ENCODE measurements at places on chromosomes 5 and 9.
A peak's percentile ranks its signal among the peaks of the same experiment; 100 is the strongest.

DNA sequence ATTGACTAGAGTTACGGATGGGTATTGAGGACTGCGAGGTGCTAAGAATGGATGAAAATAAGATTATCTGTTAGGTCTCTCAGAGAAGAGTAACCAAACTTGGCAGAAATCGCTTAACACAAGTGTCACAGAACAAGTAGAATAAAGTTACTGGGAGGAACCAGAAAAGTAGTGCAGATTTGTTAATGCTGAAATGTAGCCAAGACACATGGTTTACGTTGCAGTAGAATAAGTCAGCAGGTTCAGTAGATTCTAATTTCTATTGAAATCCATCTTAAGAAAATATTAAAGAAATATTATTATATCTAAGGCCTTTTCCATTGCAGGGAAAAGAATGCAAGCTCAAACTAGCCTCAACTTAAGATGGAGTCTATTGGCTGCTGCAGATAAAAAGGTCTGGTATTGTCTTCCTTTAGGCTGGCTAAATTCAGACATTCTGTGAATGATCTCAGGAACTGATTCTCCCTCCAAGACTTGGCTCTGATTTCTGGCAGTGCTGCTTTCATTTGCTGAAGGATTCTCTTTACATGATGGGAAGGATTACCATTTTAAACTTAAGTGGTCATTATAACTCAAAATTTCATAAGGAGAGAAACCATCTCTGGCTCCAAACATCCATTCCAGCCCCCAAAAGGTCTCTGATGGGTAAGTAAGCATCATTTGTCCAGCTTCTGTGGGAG lies 314.9 kb downstream of the MARCHF11 start:
- DNase-seq, result no peak

DNA sequence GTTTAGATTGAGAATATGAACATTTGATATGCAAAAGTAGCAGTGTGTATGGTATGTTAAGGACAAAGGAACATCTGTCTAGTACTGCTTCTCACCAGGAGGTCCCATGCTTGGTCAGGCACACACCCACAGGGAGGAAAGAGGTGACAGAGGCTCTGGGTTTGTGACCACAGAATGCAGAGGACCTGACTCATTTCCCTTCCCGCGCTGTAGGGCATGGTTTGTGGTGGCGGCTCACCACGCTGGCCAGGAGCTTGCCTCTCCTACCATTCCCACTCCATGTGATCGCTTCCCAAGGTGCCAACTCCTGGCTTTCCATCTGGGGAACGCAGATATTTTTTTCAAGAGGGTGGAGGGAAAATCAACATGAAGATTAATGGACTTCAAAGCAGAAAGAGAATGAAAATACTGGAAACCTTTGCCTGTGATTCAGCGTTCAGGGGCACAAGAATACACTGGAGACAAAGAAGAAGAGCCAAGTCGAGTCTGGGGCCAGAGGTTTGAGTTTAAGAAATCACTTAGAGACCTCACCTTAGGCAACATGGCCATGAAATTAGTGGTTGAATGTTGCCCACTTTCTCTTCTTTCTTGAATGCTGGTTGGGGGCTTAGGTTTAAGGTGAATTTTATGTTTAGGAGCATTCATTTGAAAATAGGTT lies 477.8 kb downstream of the CCDC171 start:
- peak; percentile 75 for DNase-seq

DNA sequence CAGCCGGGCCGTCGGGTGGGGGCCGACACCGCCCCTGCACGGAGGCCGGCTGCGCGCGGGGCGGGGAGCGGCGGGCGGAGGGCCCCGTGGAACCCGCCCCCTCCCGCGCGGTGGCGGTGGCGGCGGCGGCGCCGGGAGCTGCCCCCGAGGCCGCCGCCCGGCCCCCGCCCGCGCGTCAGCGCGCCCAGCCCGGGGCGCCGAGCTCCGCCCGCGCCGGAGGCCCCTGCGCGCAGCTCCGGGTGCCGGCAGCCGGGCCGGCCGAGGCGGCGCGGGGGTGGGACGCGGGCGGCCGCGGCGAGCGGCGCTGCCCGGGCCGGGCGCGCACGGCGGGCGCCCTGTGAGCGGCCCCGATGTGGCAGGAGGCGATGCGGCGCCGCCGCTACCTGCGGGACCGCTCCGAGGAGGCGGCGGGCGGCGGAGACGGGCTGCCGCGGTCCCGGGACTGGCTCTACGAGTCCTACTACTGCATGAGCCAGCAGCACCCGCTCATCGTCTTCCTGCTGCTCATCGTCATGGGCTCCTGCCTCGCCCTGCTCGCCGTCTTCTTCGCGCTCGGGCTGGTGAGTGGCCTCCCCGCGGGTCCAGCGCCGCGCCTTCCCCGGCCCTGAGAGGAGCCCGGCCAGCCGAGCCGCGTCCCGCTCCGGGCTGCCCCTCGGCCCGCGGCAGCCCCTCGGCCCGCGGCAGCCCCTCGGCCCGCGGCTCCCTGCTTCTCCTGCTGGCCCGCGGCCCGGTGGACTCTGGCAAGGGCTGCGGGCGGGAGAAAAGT lies at the start of gene ADCY2:
Gene ADCY2 (plus strand): TSS at position 192 of the 766 bp plus-strand sequence. CDS start 159 bp downstream, at position 351.
- no peak for DNase-seq

DNA sequence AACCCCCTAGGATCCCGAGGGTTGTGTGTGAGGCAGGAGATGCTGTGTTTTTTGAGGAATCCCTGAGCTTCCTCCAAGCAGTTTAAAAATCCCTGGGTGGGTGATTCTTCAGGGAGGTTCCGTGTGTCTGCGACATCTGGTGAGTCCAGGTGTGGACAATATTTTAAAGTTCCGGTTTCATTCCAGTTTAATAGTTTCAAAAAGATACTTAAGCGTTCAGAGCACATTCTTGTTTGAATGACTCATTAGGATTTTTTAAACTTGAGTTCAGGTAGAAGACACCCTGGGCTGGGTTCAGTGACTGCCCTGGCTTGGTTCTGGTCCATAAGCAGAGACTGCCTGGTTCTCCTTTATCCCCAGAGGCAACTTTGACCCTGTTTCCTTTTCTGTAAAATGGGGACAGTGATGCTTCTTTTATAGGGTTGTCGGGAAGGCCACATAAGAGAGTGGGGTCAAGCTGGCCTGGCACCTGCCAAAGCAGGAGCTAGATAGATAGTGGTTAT lies 119.2 kb downstream of the RGS3 start:
- DNase-seq, result no peak

DNA sequence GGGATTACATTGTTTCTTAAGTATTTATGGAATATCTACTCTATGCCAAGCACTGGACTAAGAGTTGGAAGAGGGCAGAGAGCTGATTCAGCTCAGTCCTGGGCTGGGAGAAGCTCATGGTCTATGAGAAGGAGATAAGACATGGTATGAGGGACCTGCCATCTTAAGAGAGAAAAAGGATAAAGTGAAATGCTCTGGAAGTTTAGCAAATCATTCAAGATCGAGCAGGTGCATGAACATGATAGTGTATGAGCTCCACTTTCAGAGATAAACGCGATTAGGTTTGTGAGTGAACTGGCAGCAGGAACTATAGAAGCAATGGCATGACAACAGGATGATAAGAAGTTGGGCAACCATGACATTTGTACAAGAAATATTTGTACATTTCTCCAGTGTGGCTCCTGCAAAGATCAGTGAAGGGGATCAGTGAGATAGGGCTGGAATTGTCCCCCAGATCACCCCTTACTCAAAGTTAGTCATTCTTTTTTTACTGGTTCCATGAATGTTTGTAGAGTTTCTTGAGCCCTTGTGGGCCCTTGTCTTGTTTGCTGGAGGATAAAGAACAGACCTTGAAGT lies 26.6 kb upstream of the CCDC180 start:
- DNase-seq, result no peak

DNA sequence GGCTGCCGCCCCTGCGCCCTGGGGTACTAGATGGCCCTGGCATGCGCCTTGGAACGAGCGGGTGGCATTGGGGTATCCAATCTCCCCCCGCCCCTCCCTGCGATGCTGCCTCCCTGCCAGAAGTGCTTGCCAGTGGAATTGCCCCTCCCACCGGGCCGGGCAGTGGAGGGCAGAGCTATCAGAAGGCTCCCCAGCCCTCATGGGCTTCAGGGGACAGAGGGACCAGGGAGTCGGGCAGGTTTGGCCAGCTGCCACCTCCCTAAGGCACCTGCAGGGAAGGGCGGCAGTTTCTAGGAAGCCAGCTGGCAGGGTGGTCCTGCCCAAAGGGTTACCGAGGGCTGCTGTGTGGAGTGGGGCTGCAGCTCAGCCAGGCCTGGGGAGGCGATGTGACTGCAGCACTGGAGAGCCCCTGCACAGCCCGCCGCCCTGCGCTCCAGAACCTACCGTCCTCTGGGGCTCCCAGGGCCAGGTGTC lies 52.8 kb upstream of the EGFL7 start:
- no peak for DNase-seq

DNA sequence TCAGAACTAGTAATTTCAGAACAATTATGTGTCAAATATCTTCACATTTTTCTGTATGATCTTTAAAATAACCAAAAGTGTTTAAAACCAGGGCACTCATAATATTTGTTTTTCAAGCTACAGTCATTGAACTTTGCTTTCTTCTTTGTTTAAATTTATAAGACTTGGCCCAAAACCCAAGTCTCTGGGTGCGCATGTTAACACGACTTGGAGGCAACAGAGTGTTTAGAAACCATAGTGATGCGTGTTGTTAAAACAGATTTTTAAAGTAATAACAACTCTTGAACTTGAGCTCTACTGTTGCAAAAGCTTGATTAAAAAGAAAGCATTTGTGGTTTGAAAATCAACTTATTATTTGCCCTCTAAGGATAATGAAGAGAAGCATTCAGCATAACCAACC lies 26.0 kb upstream of the GRIN3A start:
- no peak for DNase-seq

GRCh38 chr9:14868772-14869583 lies 41.2 kb downstream of the FREM1 start:
- DNase-seq, result no peak

DNA sequence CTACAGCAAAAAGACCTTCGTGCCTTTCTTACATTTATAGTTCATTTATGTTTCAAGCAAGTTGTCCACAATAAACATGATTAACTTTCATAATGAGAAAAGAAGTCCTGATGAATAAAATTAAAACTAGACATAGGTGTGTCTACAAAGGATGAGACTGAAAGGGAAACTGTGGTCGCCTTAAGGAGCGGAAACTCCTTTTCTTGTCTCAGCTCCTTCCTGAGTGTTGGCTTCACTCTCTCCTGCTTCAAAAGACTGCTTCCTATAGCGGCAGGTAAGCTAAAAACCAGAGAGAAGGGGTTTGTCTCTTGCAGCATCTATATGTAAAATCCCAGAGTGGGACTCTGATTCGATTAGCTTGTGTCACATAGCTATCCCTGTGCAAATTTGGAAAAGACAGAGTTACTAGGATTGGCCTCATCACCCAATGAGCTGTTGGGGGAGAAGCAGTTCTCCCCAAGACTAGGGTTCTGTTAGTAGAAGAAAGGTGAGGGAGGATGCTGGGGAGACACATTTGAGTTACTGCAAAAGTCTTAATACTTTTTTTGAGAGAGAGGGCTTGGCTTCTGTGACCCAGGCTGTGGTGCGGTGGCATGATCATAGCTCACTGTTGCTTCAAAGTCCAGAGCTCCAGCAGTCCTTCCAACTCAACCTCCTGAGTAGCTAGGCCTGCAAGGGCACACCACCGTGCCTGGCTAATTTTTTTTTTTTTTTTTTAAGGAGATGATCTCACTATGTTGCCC lies 16.8 kb upstream of the CTSL start:
- DNase-seq, result no peak

DNA sequence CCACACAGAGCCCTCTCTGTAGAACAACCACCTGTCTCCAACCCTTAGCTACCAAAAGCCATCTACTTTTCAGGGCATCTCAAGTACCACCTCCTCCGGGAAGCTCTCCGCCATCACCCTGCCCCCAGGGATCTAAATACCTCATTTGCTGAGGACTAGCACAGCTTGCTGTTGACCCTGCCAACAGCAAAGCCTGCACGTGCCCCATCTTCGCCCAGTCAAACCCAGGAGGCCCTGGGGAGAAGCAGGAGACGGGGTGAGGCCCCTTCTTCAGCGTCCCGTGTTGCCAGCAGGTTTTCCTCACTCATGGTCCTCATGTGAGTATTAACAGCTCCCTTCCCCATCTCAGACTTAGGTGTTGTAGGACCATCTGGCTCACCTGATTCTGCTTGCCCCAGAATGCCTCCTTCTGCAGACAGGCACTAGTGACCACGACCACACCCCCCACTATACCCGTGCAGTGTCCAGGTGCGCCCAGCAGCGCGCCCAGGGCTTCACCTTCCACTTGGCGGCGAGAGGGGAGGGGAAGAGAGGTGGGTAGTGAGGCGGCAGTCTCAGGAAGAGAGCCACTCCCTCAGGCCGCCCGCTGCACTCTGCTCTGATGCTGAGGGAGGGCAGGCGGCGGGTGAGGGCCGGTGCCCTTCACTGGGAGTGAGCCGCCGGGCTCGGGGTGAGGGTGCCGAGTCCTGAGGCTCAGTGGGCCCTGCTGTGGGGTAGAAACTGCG lies 11.1 kb downstream of the VAV2 start:
- DNase-seq, result no peak

DNA sequence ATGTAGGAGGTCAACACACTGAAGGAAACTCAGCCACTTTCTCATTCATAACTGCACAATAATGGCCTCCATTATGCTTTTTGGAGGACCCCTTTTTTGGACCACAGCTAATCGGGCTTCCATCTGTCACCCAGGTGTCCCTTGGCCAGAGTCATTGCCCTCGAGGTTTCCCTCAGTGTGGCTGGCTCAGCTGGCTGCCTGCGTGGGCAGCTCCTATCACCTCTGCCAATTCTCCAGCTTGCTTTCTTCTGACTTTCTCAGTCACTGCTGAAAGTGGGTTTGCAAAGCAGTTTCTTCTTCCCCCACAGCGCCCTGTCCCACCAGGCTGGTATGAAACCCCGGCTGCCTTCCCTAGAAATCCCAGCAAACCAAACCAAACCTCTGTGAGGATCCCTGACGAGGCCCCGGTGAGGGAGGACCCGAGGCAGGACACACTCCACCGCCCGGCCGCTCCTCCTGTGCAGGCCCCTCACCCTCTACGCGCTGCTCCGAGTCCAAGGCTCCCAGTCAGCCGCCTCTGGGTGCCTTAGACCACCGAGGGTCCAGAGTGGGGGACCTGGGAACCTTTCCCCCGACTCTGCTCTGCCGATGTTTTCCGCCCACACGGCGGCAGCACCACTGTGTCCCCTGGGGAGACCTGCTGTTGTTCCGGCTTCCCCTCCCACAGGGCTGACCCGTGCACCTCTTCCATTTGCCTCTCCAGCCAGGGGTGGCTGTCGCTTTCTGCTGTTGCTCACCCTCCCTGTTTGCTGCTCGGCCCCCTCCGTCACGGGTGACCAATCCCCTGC lies 109.5 kb downstream of the TENT4A start:
- DNase-seq, result no peak

- DNase-seq, result no peak
Observed at GRCh38 chr5:40685976-40686486, 6.3 kb downstream of the PTGER4 start.

- DNase-seq, result no peak
Observed at GRCh38 chr5:112647428-112647827, 90.3 kb upstream of the APC start.
